Stimulated activated CD4-positive, alpha-beta T cell treated with anti-CD3 and anti-CD28 coated beads, Interleukin-12 subunit alpha, Interleukin-12 subunit beta, amount 100 ng/mL, for 4 hours (primary cell): ENCODE measurements at places on chromosomes 7 and 10.

DNA sequence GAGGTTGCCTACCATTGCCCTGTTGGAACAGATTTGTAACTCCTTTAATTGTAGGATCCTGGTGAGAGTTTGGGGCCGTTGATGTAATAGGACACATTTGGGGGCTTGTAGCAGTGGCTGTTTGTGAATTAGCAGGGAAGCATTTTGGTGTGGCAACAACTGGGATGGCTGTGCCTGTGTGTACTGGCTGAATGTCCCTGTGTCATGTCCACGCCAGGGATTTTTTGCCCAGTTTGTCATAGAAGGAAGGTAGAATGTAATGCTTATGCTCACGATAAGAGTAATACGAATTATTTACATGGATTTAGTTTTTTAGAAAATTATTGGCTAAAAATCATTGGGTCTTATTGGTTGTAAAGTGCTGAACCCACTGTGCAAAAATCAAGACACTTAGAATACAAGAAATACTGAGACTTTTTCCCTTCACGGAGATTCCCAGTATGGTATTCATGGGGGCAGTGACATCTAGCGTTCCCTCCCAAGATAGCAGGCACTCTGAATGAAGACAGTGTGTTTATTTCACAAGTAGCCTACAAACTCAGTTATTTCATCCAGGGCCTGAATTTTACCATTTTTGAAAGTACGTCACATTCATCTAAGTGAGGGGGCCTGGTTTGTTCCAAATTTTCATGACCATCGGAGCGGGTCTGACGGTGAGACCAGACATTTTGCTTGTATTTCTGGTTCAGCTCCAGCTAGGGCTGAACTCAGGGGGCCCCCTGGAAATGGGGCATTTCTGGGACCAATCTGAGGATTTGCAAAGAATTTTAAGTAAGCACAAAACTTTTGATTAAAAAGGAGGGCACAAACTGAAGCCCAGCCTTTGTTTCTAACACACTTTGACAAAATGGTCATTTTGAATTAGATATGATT is 74.7 kb downstream of the CACNB2 start:
- no peak for DNase-seq

- DNase-seq = no peak
These were observed 113.3 kb downstream of the KCNMA1 start for GRCh38 chr10:77524281-77524711.

GRCh38 chr7:105011831-105012502 is 2.0 kb upstream of the KMT2E start:
- no peak for DNase-seq

- no peak for DNase-seq
These were observed 220.6 kb downstream of the ARHGAP12 start for GRCh38 chr10:31708046-31708445.

GRCh38 chr7:69845721-69846495 is 247.6 kb downstream of the AUTS2 start:
- no peak for DNase-seq

GRCh38 chr7:73830681-73831583 is at the start of gene CLDN4:
Gene CLDN4 (plus strand): TSS chr7:73830996. CDS start chr7:73831202, 206 bp downstream.
- no peak for DNase-seq

- DNase-seq = no peak
These were observed 56.2 kb upstream of the GDF10 start for GRCh38 chr10:47243791-47244190.

DNA sequence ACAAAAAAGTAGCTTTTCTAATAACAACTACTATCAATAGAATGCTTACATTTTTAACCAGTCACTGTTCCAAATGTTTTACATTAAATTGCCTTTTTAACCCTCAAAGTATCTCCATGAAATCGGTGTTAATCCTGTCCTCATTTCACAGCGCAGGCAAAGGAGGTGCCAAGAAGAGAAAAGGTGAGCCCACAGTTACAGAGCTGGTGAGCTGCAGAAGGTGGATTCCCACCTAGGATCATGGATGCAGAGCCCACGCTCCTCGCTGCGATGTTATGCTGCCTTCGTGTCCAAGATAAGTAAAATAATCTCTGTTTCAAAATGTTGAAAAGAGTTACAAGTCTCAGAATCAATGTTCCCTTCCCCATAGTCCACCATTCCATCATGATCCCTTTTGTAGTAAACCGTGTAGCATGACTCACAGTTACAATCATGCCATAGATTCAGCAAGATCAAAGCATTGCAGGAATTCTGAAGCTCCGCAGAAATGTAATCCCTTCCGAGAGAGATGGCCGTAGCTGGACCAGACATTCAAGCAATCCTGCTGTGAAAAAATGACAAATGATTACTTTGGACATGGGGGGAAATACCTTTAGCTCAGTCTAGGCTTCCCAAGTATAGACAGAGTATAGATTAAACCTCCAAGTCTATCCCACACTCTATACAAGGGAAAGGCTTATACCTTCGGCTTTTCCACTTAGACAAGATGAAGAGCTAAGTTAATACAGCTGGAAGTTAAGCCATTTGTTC is 394.7 kb upstream of the AKR1E2 start:
- no peak for DNase-seq

DNA sequence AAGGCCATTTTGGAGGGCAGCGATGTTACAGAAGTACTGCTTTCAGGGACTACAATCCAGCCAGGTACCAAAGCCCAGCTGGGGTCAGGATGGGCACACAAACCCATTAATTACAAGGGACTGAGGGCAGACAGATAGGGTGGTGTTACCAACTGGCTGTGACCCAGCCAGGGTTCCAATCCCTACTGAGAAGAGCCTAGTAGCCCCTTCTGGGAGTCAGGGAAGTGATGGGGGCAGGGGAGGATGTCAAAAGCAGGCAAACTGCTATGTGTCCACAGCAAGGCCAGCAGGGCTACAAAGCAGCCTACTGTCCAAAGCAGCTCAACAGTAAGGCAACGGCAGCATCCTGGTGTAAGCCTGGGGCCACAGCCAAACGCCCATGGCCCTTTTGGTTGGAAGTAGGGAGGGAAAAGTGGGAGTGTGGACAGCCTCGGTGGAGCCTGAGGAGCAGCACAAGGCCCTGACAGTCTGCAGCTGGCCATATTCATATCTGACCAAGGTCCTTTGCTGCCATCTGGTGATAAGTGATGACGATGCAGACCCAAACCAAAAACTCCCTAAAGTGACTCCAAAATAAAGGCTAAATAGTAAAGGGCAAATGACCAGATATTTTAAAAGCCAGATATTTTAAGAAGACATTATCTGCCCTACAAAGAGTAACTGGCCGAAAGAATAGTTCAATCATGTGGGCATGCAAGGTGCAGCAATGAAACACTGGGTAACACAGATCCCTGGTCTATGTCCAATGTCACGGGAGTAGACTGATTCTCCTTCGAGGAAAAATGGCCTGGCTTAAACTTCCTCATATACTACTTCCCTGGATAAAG is 56.9 kb downstream of the XPNPEP1 start:
- DNase-seq = no peak
